ENCODE measurements at places on chromosomes 16 and 17.

- DNase-seq = no peak
Observed at GRCh38 chr16:5064915-5065314, 841 bp downstream of the C16orf89 start.

GRCh38 chr16:55062442-55062841 is 131.8 kb downstream of the IRX5 start:
- no peak for DNase-seq

DNA sequence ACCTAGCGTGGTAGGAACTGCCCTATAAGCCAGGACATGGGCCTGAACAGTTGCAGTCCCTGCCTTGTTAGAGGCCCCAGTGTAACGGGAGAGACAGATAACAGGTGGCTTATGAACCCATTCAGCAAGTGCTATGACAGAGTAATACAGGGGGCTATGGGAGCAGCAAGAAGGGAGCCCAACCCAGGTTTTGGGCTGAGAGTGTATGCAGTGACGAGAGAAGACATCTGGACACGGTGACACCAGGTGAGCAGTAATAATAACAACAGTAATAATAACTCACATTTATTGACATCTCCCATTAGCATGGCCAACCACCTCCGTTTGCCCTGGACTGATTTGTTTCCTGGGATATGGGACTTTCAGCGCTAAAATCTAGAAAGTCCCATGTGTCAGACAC is 100.8 kb downstream of the IRX5 start:
- no peak for DNase-seq

DNA sequence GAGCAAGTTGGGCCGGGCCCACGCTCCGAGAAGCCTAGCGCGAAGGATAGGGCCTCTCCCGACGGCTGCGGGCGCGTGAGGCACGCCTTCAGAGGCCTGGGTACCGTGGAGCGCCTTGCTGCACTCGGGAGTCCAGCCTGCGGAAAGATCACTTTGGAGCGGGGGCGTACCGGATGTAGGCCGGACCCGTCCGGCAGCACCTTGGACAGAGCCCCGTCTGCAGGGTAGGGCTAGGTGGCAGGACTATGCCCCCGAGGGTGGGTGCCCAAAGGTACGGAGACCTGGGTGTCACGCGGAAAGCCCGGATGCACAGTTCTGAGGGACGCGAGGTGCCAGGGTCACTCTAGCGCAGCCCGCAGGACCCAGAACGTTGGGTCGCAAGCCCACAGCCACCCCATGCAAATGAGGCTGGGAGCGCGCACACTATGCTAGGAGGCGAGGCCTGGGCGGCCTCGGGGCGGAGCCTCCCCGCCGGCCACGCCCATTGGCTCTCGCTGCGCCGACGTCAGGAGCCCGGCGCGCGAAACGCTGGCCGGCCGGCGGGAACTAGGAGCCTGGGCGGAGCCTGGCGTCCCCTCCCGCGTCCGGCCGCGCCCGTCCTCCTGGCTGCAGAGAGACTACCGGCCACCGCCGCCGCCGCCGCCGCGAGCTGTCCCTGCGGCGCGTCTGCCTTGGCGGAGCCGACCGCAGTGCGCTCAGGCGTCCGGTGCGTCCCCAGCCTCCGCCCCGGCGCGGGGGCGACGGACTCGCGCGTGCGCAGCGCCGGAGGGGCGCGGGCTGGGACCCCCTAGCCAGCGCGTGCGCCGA is at the start of gene PAQR4:
Gene PAQR4, plus strand, starts transcription at position 611 of the 807 bp plus-strand sequence. CDS start 327 bp downstream, outside the sequence.
- DNase-seq = peak; percentile 78

- DNase-seq = peak; percentile 45
Observed at GRCh38 chr17:8121681-8122421, 2.1 kb downstream of the HES7 start.

GRCh38 chr16:9090101-9090959 is 1.1 kb upstream of the HAPSTR1 start:
- peak; percentile 39 for DNase-seq

- DNase-seq = no peak
Observed at GRCh38 chr16:56475201-56475600, 23.8 kb downstream of the OGFOD1 start.

Measured in anterior cingulate cortex (tissue), 58 donors.